Subcutaneous adipose tissue (tissue), 4 donors: ENCODE measurements at places on chromosomes 4 and X. TPM values are rescaled to one million over a fixed set of nuclear protein-coding genes. Genes with fewer than 3 reads are reported as not detected.

CXCL3 gene
- total RNA-seq = 2.2 TPM

MAGEA2B gene
- total RNA-seq = not detected

VCX3A gene
- total RNA-seq = not detected

GPC3 gene
- 61.8 TPM for total RNA-seq

HMGN5 gene
- total RNA-seq = 5.1 TPM

TCEAL7 gene
- 4.2 TPM for total RNA-seq

DCX gene
- total RNA-seq = not detected

NPY1R gene
- 55.4 TPM for total RNA-seq
